ENCODE measurements at places on chromosomes 2 and 18.
A peak's percentile ranks its signal among the peaks of the same experiment; 100 is the strongest.

DNA sequence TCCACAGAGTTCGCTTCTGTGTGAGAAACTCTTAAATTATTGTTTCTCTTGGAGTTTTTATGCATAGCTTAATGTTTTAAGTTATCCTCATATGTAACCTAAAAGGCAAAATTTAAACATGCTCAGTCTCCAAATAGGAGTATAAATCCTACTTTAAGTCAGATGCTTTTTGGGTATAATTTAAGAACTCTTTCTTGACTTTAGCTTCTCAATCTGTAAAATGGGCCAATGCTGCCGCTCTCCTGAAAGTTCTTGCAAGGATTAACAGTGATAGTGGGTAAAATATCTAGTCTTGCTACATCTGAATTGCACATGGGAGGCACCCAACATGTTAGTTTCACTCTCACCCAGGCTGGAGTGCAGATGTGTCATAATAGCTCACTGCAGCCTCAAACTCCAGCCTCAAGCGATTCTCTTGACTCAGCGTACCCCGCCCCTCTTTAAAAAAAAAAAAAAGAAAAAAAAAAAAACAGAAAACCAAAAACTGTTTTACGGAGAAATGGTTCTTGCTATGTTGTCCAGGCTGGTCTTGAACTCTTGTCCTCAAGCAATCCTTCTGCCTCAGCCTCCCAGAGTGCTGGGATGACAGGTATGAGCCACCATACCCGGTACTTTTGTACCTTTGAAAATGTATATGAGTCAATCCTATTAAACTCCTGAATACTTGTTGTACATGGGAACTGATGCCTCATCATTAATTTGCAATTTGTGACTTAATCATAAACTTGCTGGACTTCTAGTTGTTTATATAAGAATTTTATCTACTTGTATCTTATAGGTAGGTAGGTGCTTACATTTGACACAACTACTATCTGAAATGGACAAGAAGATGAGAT lies 1.8 kb downstream of the FBXO48 start:
- peak; percentile 26 for DNase-seq

- DNase-seq: no peak
Measured at GRCh38 chr18:75351409-75351808, 76.1 kb downstream of the SMIM21 start.

DNA sequence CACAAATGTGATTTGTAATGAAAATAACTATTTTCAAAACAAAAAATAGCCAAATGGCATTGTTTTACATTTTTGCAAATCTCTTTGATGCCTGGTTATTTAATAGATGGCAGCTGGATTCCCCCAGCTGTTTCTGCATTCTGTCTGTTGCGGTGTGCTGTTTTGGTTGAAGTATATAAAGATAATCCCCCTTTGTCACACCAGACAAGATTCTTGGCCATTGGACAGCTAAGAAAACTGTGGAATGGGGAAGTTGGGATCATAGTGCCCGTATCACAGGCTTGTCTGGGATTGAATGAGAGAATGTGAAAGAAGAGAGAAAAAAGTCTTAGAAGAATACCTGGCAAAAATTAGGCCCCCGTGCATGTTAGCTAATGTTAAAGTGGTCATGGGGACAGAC lies 19.5 kb upstream of the LYPD6B start:
- DNase-seq: no peak

DNA sequence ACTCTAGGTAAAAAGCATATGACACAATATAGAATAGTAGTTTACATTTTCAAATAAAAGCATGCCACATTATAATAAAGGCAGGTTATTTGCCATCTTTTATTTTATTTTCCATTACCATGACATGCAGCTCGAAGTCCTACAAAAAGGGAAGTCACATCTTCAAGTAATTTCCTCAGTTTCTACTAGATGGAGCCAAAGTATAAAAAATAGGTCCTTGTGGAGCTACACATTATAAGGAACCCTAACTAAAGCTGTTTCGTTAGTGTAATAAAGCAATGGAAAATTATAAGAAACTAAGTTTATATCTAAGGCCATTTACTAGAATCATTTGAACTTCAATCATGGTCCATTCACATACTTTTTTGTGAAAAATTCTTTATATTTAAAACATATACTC lies 674.5 kb downstream of the KCNJ3 start:
- DNase-seq: no peak

DNA sequence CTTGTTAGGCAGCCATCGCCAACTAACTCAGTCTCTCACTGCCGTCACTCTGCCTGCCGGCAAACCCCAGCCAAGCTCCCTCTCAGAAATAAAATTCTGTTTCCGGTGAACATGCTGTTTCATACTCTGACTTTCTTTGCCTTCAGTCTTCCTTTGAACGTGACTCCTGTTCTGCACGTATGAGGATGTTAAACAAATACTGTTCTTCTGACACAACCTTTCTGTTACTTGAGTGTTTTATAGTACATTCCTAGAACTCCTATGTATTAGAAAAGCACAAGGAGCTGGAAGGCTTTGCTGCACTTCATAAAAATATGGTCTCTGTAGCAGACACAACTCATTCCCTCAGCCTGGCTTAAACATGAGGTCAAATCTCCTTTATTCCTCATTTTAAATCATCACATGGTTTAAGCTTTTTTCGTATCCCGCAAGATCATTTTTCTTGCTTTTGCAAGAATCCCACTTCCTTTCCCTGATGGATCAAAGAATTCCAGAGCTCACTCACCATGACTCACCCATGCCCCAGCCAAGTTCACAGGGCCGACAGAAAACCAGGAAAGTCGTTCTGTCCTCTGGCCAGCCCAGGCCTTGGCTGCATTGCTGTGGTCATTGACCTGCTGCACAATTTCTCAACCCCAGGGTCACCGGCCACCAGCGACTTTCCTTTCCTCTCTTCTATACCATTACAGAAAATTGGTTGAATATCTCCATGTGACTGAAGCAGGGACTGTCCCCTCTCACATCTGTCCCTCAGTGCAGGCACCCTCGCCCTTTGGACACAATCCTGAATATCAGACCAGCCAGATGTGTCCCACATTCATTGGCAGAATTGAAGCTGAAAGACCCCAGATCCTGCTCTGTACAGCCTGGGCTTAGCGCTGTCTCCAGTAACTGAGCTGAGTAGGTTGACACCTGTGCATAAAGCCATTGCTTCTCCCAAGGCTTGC lies 183.1 kb upstream of the ARL4C start:
- no peak for DNase-seq

GRCh38 chr2:220814441-220814840 lies 757.7 kb downstream of the EPHA4 start:
- DNase-seq: no peak

GRCh38 chr18:78138983-78139496 lies 840.6 kb upstream of the SALL3 start:
- no peak for DNase-seq
